AG09309 (cell line): ENCODE measurements at places on chromosomes 16 and 17.
A peak's percentile ranks its signal among the peaks of the same experiment; 100 is the strongest.

GRCh38 chr16:22297871-22298733 is 893 bp downstream of the POLR3E start:
- peak; percentile 97 for DNase-seq

GRCh38 chr17:79338152-79338551 is 263.5 kb downstream of the ENGASE start:
- DNase-seq, result no peak

- no peak for DNase-seq
Observed at GRCh38 chr17:11486868-11487310, 111.4 kb upstream of the DNAH9 start.

GRCh38 chr16:86404678-86405077 is 105.6 kb upstream of the FOXF1 start:
- DNase-seq, result no peak

GRCh38 chr16:22624038-22624799 is 113.5 kb downstream of the NPIPB5 start:
- DNase-seq, result no peak

DNA sequence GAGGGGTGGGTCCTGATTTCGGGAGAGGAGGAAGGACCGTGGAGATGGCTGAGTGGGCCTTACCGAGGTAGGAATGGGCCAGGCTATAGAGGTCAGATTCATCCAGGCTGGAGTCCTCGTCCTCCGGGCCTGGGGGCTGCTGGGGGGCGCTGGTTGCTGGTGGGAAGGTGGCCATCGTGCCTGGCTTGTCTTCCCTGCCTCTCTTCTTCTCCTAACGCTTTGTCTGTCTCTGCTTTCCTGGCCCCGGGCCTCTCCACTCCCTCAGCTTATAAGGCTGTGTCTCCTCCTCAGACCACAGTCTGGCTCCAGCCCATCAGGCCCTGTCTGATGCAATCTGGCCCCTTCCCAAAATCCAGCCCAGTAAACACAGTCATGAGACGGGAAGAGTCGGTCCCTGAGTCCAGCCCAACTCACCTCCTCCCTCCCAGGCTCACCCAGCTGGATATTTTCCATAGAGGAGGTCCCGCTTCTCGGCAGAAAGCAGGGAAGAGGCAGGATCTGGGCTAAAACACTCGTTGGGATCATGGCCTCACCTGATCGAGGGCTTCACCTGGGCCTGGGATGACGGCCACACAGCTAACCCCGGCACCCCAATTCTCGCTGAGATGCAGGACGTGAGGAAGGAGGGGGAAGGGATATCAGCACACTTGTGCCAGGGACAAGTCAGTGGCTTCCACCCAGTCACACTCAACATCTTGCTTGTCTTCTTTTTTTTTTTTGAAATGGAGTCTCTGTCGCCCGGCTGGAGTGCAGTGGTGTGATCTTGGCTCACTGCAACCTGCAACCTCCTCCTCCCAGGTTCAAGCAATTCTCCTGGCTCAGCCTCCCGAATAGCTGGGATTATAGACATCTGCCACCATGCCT is at the start of gene NUPR1:
Gene NUPR1, minus strand, starts transcription at position 242 of the 864 bp plus-strand sequence. Its CDS starts 67 bp downstream, at position 175.
- peak; percentile 97 for DNase-seq

DNA sequence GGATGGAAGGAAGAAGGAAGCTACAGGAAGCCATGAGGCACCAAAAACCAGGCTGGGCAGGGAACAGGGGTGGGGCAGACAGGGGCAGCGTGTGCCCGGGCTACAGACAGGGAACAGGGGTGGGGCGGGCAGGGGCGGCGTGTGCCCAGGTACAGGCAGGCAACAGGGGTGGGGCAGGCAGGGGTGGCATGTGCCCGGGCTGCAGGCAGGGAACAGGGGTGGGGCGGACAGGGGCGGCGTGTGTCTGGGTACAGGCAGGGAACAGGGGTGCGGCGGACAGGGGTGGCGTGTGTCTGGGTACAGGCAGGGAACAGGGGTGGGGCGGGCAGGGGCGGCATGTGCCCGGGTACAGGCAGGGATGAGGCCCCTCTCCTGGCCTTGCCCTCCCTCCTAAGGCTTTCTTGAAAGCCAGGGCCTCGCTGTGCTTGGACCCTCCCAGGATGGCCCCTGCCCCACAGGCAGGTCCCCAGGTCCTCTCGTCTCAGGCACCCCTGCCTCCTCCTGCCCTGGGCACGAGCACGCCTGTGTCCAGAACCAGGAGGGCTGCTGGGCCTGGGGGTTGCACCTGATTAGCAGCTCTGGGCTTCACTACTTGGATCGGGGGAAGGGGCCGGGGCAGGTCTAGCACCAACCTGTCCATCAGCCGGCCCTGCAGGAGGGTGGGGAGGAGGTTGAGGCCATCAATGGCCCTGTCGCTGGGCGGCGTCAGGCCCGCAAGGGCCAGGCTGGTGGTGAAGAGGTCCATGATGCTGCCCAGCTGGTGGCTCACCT is 14.5 kb upstream of the APRT start:
- DNase-seq, result no peak

- no peak for DNase-seq
Observed at GRCh38 chr17:60256174-60256573, 106.4 kb downstream of the CA4 start.

DNA sequence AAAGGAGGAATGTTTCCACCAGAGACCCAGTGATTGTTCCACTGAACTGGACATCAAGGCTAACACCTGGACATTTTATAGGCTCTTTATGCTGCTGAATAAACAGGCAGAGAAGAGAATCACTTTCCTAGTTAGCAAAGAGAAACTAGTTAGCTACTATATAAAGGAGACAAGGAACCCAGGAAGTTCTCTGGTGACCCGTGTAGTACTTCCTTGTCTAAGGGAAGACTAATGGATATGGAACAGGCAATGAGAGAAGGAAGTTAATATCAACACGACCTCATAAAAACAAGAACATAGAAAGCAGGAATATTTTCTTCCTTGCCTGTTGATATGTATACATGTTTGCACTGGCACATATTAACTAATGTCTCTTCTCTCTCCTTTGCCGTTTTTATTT is 30.8 kb upstream of the RPL38 start:
- no peak for DNase-seq

GRCh38 chr16:48963306-48963705 is 318.3 kb downstream of the CBLN1 start:
- DNase-seq, result no peak

DNA sequence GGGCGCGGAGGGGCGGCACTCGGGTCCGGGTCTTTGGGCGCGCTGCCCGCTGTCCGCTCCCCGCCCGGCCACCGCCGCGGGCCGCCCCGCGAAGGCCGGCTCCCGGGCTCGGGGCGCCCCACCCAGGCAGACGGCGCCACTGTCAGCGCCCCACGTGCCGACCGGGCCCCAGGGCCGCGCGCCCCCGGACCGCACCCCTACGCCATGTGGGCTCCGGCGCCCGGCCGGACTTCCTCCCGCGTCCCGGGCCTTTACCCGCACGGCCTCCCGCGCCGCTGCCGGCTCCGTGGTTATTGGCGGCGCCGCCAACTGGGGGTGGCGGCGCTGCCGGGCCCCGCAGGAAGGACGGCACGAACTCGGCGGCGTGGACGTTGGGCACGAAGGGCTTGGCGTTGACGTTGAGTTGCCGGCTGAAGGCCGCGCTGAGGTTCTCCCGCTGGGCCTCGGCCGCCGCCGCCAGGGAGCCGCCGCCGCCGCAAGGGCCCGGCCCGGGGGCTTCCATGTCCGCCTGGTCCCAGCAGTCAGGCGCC is 577 bp downstream of the GSPT1 start:
- DNase-seq, result no peak

DNA sequence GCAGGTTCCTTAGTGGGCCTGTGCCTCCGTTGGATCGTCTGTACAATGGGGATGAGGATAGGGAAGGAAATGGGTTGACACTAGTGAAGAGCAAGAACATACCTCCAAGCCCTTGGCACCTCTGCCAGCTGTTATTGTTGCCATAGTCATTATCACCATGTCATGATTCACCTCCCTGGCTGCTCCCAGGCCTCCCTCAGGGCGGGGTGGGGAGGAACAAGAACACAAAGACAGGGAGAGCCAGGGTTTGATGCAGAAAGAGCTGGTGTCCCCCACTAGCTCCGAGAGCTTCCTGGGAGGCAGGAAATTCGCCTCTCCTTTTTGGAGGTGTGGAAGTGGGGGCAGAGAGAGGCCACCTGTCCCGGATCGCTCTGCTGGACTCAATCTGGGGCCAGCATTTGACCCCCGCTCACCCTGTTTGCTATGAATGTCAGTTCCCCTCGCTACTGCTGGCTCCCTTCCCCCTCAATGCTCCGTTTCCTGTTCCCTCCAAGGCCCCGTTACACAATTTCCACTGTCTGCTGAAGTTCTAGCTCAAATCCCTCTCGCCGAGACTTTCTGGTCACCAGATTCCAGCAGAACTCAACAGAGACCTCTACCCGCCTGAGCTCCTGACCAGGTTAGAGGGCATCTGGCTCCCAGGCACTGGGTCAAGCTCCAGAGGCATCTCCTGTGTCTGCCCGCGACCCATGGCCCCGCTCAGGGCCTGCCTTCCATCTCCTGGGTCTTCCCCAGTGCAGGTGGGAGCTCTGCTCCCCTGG is 9.1 kb downstream of the TIMP2 start:
- no peak for DNase-seq
